ENCODE measurements at places on chromosomes 1 and 21.

GRCh38 chr21:41251961-41252642 is 64.5 kb upstream of the FAM3B start:
- DNase-seq: no peak

DNA sequence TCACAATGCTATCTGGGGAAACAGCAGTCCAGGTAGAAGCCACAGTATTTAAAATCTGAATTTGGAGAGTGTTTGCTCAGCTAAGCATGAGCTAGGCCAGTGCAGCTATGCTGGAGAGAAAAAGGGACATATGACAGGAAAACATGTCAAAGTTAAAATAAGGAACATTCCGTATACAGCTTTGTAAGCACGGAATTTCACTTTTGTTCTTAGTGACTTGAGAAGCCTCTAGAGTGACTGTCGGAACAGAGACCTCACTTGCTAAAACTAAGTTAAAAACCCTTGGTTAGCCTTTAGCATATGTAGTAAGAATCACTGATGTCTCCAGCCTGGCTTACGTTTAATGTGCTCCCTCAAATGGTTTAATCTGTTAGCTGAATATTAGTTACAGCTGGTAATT is 661.7 kb downstream of the KCNT2 start:
- DNase-seq: no peak

DNA sequence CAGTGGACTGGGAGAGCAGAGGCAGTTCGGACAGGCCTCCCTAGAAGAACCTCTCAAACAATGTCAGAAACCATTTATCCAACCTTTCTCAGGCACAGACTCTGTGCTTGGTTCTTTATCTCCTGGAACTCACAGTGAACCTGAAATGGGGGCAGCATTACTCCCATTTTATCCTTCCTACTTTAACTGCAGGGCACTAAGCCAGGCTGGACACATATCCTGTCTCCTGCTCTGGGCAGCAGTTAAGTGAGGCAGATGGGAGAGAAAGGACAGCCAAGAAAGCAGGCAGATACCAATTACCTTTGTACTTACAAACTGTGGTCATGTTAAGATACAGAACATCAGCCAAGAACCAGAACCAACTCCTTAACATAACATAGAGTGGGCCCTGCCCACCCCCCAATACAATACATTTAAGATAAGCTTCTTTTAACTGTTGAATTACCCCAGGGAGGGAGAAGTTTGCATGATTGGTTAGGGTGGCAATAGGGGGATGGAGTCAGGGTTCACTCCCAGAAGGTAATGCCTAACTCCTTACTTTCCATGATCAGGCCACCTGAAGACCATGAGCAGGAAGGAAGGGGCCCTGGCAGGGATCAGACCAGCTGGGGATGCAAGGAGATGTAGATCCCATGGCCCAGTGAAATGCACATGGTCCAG is 10.9 kb downstream of the KDF1 start:
- DNase-seq: no peak

GRCh38 chr1:113369699-113370098 is 20.6 kb upstream of the MAGI3 start:
- DNase-seq: no peak

DNA sequence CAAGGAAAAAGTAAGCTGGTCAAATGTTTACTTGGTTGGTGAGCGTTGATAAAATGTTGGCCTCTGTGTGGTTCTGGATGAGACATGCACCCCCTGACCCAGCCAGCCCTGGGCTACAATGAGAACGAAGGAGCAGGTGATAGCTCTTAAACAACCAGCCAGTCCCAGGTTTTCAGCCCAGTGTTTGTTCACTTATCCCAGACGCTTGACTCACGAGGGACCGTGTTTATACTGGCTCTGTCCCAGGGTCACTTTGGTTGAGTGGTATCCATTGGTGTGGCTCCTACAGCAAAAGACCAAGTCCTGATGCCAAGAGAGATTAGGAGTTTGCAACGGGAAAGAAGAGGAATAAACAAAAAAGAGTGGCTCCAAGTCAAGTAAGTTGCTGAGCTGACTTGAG is 86.9 kb downstream of the KCNJ15 start:
- DNase-seq: no peak

DNA sequence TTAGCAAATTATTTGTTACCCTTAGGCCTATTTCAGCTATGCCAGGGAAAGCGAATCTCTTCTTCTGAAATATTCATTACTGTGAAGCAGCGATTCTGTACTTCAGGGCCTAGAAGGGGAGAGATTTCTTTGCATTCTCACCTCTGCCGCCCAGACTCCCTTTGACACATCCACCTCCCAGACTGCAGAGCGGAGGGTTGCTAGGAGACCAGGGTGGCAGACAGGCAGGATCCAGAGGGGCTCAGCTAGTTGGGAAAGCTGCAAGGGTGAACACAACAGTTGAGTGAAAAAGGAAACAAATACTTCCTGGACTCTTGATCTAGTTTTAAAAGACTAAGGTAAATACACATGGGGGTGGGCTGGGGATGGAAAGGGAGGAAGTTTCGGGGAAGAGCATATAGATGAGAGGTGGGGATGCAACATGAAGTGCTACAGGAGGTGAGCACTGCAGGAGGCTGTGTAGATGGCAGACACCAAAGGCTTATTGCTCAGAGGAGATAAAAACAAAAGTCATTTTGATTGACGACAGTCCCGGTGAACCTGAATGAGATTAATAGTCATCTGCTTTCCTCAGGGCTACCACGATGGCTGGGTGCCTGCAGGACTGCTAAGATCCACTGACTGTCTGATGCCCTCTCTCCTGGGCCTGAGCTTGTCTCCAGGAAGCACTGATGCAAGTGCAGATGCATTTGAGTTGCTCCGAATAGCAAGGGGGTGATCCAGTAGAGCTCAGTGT is 26.4 kb upstream of the RAB3GAP2 start:
- no peak for DNase-seq
